ENCODE measurements at places on chromosomes 13 and 19.

DNA sequence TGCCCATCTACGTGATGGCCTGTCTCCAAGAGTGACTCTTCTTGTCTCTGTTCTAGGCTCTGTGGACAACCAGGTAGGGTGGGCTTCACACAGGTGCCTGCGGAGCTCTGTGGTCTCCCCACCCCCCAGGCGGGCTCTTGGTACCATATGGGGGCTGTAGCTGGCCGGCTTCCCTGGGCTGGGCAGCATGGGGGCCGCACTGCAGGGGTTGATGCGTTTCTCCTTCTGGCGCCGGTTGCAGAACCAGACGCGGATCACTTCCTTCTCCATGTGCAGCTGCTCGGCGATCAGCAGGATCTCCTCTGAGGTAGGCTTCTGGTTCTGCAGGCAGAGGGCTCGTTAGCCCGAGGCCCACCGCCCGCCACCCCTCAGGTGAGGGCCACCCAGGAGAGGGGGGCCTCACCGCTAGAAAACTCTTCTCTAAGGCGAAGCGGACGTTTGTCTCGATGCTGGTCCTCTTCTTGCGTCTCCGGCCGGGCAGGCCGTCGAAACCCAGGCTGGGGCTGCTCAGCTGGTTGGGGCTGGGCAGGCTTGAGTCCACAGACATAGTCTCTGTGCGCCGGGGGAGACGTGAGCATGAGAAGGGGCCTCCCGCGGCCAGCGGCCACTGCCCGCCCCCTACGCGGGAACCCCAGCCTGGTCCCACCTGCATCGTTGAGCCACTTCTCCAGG, 19.3 kb downstream of the ZNF574 start:
- no peak for DNase-seq

DNA sequence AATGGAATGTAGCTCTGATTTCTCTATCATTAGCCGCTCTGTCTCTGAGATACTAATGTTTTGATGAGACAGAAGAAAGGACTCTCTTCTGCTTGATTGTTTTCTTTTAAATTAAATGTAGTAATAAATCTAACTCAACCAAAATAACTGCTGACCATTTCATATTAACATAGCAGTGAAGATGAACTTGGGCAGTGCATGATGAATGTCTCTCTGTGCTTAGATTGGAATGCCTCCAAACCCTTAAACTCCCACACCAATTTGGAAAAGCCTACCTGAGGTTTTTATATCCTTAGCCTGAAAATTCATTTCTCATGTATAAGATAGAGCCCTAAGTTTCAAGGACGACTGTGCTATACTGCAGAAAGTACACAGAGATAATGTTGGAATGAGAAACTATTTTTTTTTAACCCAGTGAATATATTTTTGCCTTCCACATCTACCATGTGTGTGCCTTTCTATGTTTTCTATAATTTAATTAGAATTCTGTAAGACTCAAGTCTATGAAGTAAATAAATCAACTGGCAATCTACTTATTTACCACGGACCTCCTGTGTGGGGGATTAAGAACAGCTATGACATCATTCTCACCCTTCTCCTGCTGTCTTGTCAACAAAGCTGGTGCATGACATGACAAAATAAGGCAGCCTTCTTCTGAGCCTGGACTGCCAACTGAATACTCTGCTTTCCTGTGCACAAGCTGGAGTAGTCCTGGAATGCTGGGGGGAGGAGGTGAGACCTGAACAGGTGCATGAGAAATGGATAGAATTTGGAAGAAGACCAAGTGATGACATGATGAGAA, 155.5 kb downstream of the FGF9 start:
- DNase-seq: no peak

- DNase-seq: no peak
Measured at GRCh38 chr19:16226878-16227836, 29.4 kb downstream of the AP1M1 start.

DNA sequence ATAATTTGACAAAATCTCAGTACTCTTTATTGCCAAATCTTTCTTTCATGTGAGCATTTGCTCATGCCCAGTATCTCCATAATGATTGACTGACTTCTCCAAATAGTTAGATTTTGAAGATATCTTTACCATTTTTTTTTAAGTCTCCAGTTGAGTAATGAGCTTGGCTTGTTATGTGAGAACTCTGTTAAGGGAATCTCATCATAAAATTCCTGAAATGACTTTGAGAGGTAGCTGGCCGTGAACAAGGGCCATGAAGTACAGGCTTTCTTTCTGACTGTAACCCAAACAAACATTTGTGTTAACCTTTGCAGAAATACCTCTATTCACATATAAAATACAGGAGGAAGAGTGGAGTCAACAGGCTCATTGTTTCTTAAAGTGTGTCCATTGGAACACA, 449.7 kb downstream of the IRS2 start:
- DNase-seq: no peak

DNA sequence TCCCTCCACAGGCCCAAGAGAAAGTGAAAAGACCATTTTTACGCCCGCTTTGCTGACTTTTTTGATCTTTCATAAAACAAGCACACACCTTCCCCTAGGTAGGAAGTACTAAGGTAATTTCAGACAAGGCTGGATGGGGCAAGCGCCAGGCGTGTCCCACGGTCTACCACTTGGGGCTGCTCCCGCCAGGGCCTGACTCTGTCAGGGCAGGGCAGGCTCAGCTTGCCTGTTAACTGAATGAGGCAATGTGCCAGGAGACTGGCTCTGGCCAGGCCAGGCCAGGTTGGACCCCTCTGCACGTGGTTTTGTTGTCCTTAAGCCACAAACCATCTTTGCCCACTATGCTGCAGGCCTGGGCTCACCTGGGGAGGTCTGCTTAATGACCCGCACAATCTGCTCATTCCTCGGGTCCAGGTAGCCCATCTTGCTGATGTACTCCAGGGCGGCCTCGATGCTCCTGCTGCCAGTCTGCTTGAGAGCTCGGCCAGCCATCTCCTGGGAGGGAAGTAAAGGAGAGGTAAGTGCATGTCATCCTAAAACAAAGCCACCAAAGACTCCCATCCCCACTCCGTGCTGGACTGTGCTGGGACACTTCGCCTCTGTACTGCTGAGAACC, 70.4 kb downstream of the LATS2 start:
- DNase-seq: no peak

DNA sequence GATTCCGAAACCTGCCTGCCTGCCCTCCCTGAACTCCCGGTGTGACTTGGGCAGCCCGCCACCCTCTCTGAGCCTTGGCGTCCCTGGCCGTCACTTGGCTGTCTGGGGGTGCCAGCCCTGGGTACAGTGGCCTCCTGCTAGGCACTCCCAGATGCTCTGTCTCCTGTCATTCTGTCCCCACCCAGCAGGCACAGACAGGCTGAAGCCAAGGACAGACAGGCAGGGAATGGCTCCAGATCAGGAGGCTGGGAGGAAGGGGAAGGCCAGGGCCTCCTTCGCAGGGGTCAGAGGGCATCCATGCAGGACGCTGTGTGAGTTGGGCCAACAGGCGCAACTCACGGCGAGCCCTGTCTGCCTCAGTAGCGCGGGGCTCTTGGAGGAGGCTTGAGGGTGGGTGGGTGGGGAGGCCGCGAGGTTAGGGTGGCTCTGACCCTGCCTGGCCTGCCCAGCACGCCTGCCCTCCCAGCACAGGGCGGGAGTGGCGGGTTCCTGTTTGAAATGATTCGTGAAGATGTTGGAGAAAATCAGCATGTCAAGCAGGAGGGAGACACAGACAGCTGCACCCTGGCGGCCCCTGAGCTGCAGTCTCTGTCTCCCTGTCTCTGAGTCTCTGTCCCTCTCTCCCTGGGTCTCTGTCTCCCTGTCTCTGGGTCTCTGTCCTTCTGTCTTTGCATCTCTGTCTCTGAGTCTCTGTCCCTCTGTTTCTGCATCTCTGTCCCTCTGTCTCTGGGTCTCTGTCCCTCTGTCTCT, 19.7 kb downstream of the KLHL26 start:
- DNase-seq: no peak

Data from NT2/D1 (cell line).